NCI-H526 treated with DMSO at 0.1 percent for 48 hours (cell line): ENCODE measurements at places on chromosomes 5 and 9.

DNA sequence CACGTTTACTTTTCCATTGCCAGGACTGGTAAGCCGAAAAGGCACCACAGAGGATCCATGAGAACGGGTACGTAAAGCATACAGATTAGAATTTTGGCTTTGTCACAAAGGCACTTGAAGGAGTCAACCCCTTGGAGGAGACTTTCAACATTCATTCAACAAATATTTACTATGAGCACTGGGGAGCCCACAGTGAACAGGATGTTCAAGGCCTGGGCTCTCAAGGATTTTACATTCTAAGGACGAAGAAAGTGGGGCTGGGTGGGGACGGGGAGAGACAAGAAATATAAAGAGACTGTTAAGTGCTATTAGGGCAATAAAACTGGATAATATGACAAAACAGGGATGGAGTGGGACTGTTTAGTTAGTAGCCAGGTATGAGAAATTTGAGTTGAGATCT lies 66.0 kb downstream of the KLF4 start:
- no peak for DNase-seq

DNA sequence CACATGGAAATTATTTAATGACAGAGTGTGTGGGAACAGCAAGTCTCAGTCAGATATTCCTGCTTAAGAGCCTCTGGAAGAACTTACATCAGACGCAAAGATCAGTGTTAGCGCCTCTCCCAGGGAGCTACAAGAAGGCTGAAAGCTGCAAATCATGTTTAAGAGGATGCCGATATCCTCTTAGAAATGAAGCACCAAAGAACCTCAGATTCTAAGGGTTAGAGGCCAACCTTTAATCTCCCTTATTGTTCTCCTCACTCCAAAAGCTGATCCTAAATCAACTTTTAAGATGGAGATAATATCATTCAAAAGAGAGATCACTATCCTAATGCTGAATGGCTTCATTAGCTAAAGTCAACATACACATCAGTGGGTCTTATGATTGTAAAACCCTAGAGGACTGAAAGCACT lies 160.6 kb downstream of the NFIB start:
- peak; percentile 56 for DNase-seq

DNA sequence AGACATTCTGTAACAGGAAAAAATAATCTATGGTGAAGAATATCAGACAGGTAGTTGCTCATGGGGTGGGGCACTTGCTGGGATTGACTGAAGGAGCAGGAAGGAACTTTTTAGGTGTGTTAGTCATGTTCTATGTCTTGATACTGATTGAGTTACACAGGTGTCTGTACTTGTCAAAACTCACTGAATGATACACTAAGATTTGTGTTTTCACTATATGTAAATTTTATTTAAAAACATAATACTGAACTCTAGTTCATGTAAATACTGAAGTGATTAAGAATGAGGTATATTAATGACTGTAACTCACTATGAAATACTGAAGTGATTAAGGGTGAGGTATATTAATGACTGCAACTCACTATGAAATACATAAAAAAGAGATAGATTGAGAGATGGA lies 28.5 kb downstream of the IL6ST start:
- DNase-seq = no peak

GRCh38 chr5:168472329-168472728 lies 13.9 kb upstream of the RARS1 start:
- no peak for DNase-seq

- DNase-seq = no peak
Observed at GRCh38 chr9:5460157-5460556, 9.8 kb downstream of the CD274 start.

- no peak for DNase-seq
Observed at GRCh38 chr5:29780401-29780800, 1413.1 kb upstream of the CDH6 start.
